Activated CD4-positive, alpha-beta T cell treated with anti-CD3 and anti-CD28 coated beads, Interleukin-10, Interleukin-2, amounts not matched to agents 100 ng/mL and 50 ng/mL, durations not matched to agents 16 hours and 8 hours (primary cell): ENCODE measurements at places on chromosomes 2 and 18.

DNA sequence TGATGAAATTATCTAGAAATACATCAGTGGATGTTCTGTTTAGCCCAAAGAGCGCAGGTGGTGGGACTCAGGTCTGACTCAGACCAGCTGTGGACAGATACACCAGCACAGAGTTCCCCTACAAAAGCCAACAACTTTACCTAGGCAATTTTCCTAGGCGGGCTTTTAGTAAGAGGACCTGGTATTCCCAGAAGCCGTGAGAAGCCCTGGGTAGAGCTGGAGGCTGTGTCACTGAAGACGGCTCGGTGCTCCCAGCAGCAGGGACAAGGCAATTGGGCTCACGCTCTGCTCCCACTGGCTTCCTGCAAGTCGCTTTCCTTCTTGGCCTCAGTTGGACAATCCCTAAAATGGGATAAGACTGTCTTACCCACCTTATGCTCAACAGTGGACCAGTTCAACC, 41.1 kb downstream of the TPO start:
- DNase-seq = no peak

DNA sequence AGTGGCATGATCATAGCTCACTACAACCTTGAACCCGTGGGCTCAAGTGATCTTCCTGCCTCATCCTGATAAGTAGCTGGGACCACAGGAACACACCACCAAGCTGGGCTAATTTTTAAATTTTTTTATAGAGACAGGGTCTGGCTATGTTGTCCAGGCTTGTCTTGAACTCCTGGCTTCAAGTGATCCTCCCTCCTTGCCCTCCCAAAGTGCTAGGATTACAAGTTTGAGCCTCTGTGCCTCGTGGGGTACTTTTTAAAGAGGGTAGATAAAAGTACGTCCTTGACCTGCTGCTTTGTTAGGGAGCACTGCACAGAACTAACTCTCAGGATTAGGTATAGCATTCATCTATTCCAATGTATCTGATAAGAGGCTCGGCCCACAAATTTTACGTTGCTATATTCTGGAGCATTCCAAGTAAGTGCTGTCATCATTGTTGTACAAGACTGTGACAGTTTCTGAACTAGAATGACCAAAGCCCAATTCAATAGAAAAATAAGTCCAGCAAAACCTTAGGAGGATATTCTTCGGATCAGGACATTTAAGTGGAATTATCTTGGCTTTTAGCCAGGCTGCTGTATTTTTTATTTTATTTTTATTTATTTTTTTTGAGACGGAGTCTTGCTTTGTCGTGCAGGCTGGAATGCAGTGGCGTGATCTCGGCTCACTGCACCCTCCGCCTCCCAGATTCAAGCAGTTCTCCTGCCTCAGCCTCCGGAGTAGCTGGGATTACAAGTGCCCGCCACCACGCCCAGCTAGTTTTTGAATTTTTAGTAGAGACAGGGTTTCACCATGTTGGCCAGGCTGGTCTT, 4.1 kb downstream of the MTCL1 start:
- DNase-seq = no peak

DNA sequence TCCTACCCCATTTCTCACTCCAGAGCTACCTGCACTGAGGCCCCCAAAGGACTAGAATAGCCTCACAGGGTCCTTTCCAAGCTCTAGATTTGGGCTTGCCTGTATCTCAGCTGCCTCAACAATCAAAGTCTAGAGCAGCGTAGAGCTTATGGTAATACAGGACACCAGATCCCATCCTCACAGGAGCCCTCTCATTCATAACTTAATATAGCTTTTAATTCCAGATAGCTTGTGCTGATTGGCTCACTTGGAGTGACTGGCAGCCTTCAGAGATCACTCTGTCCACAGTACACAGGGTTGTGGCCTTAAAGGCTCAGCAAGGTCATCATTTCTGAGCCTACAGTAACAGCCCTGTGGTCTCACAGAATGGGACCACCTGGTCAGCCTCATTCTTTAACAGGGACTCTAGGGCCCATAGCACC, 51.4 kb downstream of the ZFP36L2 start:
- DNase-seq = no peak

GRCh38 chr2:205364261-205364660, 318.0 kb upstream of the NRP2 start:
- DNase-seq = no peak

DNA sequence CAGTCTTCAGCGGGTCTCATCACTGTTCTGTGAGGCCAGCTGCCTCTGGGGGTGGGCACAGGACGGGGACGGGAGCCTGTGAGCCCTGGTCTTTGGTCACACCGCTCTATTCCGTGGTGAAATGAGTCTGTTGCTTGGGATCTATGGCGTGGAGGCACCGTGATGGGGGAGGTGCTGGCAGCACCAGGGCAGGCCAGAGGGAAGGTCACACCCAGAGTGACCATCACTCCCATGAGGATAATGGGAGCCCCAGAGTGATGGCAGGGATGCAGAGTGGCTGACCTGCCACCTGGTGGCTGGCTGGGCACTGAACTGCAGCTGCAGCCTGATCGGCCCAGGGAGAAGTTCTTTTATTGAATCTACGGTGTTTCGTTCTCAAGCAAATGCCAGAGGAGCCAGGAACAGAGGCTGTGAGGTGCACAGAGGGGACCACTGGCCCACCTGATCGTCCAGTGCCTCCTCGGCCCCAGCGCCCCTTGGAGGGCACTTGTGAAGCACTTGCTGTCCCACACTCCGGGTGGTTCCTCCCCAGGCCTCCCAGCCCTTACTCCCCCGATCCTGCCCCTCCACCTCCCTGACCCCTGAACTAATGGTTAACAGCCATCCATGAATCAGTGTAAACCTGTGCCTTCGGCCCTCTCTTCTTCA, 17.9 kb downstream of the KCNIP3 start:
- no peak for DNase-seq

GRCh38 chr2:219627103-219628100, at the start of gene SLC4A3:
Gene SLC4A3 (plus strand): TSS chr2:219627630. CDS start chr2:219627993, 363 bp downstream.
- no peak for DNase-seq

DNA sequence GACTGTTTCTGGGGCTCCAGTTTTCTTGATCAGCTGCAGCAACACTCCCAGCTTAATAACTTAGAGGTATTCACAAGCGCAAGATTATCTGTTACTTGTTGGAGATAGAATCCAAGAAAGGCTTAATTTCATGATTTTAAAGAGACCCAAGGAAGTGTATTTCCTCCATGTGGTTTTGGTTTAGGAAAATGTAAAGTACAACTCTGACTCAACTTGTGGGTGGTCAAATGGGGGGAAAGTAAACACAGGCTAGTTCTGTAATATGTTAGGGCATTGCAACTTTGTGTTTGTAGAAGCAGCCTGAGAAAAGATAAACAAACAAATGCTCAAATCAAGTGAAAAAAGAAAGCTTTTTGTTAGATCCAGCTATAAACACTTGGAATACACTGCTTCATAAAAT, 90.1 kb upstream of the COL3A1 start:
- DNase-seq = no peak

GRCh38 chr18:68803356-68803755, 5.5 kb downstream of the CCDC102B start:
- DNase-seq = no peak

DNA sequence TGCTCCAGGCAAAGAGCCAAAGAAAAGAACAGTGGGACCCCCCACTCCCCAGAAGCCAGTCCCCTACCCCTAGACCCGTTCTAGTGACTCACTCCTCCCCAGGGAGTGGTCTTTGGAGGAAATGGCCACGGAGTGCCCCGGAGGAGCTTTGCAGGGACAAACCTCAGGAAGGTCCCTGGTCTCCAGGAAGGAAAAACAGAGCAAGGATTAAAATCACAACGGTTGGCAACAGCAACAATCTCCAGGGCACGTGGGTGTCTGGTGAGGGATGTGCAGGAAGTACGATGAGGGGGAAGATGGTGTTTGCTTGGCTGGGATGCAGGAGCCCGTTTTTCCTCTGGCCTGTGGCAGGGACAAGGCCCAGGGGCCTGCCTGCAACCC, 135.0 kb downstream of the SMAD2 start:
- DNase-seq = no peak

- no peak for DNase-seq
Measured at GRCh38 chr2:72935611-72935957, 18.3 kb downstream of the EMX1 start.

GRCh38 chr2:176162911-176163671, 6.0 kb downstream of the HOXD3 start:
- no peak for DNase-seq

GRCh38 chr18:7904529-7904928, 337.4 kb downstream of the PTPRM start:
- DNase-seq = no peak

DNA sequence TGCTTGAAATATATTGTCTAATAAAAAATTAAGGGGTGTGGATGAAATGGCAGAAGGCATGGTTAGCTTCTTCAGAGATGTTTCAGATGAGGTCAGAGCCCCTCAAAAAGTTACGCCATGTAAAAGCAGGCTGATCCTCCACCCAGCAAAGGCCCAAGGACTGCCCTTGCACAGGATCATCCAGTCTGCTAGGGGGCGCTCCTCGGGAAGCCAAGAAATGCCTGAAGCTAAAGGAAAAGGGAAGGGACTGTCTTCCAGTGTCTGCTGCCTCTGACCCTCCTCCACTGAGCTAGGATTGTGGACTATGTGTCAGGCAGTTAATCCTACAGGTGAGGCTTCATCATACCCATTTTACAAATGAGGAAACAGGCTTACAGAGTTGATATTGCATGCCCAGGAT, 33.8 kb upstream of the TEX51 start:
- DNase-seq = no peak

DNA sequence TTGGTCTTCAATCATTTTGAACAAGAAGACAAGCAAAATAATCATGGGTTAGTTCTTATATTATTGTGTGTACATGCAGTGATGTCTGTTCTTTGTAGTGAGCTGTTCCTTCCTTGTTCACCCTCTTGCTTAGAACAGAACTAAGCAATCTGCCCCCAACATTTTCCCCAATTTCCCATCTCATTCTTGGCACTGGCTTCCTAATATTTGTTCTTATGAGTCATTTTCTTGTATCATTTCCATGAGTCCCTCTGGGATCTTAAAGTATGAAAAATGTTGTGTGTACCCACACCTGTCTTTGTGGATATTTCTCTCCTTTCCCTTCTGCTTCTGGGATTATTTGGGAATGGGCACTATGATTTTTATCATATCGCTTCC, 3.5 kb upstream of the IL1B start:
- DNase-seq = no peak

GRCh38 chr2:99106913-99107312, 34.6 kb upstream of the C2orf15 start:
- DNase-seq = peak; percentile 35

DNA sequence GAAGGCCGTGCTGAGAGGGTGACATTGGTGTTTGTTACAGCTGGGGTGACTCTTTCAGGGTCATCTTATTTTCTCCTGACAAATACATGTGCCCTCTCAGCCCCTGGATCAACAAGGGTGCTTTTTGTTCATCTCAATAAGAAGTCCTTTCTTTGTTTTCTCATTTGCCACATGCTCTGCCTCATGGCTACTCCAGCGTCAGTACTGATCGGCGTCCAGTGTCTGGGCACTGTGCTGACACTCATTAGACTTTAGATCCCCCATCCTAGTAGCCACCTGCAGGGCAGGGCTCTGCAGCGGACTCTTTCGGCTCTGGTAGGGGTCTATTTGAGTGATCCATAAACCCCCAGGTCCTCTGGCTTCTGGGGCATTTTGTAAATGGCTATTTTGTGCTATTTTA, 38.4 kb downstream of the NPPC start:
- DNase-seq = no peak

- no peak for DNase-seq
Measured at GRCh38 chr2:221205103-221205673, 366.9 kb downstream of the EPHA4 start.

- DNase-seq = peak; percentile 33
Measured at GRCh38 chr2:105396254-105397024, 2.4 kb downstream of the FHL2 start.

DNA sequence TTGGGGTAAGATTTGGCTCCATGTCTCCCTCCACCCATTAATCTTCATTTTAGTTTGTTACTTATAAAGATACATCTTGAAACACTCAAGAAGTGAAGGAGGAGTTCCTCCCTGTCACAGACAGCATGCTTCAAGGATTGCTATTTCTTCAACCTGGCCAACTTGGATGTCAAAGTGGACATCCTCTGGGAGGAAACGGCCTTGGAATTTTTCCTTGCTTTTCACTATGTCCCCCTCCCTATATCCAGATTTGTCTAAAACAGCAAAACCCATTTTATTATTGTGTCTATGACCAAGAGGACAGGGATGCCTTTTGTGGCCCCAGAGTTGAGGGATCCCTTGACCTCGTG, 242.9 kb downstream of the LPIN1 start:
- DNase-seq = no peak

DNA sequence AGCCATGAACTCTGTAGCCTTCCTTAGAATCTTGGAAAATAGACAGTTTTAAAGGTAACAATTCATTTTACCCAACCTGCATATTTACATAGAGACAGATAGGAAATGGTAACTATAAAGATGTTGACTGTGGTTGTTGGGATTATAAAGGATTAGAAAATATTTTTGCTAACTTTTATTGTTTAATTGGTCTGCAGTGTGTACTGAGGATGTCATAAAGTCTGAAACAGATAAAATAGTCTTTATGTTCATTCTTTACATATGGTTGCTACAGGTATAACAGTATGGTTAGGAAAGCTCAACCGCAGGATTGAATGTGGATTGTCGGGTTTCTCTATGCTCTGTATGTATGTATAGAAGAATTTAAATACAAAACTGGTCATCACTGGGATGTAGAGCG, 7.3 kb upstream of the DTNA start:
- DNase-seq = no peak

- DNase-seq = no peak
Measured at GRCh38 chr2:240810199-240810598, 9.8 kb downstream of the KIF1A start.

DNA sequence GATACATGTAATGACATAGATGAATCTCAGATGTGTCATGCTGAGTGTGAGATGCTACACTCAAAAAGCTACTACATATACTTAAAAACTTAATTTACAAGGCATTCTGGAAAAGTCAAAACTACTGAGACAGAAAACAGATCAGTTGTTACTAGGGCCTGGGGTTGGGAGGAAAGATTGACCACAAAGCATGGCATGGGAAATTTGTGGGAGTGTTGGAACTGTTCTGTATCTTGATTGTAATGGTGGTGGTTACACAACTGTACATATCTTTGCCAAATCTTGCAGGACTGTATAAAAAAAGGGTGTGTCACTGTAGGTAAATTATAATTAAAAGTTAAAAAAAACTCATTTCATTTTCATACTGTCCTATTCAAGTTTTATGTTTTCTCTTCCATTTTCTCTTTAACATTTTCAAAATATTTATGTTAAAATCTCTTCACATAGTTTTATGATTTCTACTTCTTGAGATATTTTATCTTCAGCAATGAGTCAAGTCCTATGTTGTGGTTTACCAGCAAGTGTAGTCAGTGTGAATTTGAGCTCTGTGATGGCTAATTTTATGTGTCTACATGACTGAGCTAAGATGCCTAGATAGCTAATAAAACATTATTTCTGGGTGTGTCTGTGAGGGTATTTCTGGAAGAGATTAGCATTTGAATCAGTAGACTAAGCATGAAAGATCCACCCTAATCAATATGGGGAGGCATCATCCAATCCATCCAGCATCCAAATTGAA, 58.6 kb upstream of the VRK2 start:
- peak; percentile 2 for DNase-seq
